ENCODE measurements at places on chromosomes 13 and 19.

DNA sequence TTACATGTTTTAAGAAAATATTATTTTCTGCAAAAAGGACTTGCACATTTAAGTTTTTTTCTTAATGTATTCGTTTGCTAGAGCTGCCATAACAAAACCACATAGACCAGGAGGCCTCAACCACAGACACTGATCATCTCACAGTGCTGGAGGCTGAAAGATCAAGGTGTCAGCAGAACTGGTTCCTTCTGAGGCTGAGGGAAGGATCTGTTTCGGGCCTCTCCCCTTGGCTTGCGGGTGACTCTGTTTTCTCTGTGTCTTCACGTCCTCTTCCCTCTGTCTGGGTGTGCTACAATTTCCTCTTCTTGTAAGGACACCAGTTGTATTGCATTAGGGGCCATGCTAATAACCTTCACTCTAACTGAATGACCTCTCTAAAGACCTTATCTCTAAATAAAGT, 364.2 kb downstream of the IRS2 start:
- no peak for DNase-seq

DNA sequence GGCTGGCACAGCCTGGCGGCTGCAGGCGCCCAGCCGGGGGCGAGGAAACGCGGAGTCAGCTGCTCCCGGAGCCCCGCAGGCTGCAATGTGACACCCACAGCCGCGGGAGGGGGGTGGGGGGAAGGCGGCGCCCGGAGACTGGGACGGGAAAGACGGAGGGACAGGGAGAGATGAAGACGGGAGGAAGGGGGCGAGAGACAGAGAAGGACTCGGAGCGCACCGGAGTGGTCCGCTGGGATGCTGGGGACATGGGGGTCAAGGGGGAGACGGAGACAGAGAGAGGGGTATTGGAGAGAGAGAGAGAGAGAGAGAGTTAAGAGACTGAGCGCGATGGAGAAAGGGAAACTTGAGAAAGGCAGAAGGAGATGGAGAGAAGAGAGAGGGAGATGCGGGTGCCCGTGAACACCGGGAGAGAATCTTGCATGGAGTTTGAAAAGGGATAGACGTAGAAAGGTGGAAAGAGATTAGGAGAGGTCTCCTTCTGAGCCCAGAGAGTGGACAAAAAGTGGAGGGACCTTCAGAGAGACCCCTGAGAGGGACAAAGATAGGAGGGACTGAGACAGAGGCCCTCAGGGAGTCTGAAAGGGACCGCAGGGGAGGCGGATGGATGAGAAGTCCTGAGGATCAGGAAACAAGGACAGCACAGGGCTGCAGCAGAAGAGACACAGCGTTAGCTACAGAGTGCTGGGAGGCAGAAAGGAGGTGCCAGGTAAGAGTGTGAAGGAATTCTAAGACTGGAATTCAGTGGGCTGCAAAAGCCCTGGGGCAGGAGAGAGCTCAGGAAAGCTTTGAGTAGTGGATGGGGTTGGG, 1.0 kb downstream of the SCN1B start:
- DNase-seq = no peak

GRCh38 chr13:42129033-42129432, 80.6 kb downstream of the DGKH start:
- no peak for DNase-seq

GRCh38 chr19:17605761-17606589, 50.5 kb downstream of the COLGALT1 start:
- peak; percentile 92 for DNase-seq

DNA sequence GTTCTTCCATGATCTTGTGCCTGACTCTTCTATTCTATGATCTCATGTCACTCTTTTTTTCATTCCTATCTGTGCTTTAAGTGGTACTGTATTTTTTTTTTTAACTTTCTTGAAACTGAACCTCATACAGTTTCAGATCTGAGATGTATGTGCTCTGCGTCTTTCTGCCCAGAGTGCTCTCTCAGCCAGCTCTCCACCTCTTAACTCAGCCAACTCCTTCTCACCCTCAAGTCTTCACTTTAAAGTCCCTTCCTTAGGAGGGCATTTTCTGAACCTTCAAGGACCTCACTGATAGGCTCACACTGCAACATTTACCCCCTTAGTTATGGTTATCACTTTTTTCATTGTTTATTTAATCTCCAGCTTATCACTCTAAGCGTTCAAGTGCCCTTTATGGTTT, 158.7 kb downstream of the IRS2 start:
- no peak for DNase-seq

DNA sequence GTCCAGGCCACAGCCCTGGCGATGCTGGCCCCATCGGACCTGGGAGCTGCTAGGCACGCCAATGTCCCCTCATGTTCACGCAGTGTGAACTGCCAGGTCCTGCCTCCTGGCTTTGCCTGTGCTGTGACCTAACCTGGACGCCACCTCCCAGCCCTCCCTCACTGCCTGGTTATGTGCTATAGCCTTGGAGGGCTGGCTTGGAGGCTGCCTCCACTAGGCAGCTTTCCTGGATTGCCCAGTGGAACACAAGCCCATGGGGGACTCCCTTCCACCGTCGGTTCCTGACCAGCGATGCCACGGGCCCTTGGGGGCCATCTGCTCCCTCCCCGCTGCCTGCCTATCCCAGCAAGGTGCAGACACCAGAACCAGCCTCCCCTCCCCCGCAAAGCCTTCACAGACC, 15.2 kb upstream of the UQCR11 start:
- DNase-seq = no peak

GRCh38 chr19:3608750-3609322, 2.2 kb upstream of the TBXA2R start:
- no peak for DNase-seq

DNA sequence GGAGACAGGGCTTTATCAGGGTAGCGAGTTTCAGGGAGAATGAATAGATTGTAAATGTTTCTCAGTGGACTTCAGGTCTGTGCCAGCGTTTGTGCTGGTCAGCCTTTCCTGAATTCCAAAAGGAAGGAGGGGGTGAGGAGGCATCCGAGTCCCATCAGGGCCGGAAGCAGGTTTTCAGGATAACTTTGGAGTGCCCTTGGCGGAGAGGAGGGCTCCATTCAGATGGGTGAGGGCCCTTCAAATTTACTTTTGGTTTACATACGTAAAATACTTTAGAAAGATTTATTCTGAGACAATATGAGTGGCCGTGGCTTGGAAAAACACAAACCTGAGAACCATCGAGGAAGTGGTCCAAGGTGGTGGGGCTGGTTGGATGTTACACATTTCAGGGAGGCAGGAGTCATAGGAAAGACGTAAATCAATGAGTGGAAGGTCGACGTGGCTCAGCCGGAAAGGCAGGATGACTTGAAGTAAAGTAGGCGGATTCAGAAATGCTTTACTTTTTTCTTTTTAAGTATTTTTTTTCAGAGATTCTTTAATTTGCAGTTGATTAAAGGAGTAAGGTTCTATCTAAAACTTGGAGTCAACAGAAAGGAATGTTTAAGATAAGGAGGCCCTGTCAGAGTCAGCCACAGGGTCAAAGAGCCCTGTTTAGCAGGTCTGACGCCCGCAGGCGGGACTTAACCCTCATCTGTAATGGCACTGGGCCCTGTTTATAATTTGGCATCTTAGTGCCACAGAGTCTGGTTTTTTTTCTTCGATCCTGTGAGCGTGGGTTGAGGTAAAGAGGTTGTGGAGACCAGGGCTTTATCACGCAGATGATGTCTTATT, 32.8 kb downstream of the ATP11A start:
- peak; percentile 81 for DNase-seq

DNA sequence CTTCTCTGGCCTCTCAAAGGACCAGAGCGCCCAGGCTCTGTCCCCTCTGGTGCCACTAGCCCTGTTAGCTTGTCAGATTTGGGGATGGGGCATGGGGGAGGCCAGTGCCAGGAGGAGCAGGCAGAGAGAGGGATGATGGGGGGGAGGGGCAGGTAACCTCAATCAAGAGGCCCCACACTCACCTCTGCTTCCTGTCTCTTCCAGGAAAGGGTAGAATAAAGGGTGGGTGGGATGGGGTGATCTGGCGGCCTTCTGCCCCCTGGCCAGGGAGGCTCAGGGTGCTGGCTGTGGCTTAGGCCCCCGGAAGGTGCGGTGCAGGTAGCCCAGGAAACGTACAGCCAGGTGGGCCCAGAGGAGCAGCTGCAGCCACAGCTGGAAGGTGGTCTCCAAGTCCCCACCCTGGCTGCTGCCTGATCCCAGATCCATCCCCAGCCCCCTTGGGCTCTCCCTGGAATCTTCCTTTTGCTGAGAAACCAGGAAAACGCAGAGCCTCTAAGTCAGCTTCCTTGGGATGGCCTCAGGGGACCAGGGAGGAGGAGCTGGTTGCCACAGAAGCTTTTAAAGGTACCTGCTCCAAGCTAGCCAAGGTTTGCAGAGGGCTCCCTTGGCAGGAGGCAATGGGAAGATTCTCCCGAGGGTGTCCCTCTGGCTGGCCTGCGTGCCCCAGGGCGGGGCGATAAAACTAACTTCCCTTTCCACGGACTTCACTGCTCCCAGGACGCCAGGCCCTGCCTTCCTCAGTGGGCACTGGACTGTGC, 5.3 kb downstream of the PRKACA start:
- DNase-seq = no peak

- DNase-seq = peak; percentile 71
These were observed 19.4 kb upstream of the PLEKHF1 start for GRCh38 chr19:29645911-29646310.

GRCh38 chr19:29491491-29491890, 34.3 kb upstream of the VSTM2B start:
- no peak for DNase-seq

DNA sequence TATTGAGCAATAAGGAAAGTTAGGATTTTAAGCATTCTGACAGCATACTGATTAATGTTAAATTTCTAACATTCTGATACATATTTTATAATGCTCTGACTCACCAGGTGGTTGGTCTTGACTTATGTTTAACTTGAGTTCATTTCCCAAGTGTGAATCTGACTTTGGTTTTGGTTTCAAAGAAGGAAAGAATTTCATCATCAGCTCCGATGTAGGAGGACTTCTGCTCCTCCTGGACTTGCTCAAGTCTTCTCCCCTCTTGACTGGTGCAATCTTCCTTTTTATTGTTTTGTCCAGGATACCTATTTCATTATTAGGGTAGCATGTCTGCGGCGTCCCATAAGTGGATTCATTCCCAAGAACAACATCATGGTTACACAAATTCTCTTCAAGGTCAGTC, 141.3 kb downstream of the RNF17 start:
- no peak for DNase-seq

- DNase-seq = no peak
These were observed 12.4 kb upstream of the DGKH start for GRCh38 chr13:42035905-42036521.

GRCh38 chr13:106173346-106173745, 362.1 kb downstream of the EFNB2 start:
- DNase-seq = no peak

Data from H4 (cell line).